ENCODE measurements at places on chromosomes 12 and 14.
A peak's percentile ranks its signal among the peaks of the same experiment; 100 is the strongest.

DNA sequence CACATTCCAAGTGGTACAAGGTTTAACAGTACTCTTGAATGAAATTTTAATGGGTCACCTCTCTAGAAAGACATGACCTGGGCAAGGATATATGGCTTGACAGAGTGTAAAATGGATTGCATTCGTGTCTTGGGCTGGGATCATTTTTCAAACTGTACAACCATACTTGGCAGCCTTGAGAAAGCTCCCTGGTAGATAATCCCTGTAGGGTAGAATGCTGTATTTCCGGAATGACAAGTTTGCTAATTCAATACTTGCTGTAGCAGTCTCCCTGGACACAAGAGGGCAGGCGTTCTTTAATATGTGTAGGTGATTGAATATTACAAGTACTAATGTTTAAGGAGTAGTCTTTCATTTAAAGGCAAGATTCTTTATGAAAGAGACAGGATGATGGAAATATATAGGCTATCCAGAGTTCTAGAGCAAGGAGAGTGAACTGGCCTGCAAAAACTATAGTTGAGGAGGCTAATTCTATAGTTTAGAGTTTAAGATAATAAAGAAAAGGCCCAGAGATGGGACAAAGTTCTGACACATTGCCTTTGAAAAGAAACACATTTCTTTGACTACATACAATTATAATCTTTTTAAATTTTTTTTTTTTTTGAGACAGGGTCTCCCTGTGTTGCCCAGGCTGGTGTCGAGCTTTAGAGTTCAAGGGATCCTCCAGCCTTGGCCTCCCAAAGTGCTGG is 53.4 kb downstream of the PLBD1 start:
- DNase-seq: peak; percentile 32

DNA sequence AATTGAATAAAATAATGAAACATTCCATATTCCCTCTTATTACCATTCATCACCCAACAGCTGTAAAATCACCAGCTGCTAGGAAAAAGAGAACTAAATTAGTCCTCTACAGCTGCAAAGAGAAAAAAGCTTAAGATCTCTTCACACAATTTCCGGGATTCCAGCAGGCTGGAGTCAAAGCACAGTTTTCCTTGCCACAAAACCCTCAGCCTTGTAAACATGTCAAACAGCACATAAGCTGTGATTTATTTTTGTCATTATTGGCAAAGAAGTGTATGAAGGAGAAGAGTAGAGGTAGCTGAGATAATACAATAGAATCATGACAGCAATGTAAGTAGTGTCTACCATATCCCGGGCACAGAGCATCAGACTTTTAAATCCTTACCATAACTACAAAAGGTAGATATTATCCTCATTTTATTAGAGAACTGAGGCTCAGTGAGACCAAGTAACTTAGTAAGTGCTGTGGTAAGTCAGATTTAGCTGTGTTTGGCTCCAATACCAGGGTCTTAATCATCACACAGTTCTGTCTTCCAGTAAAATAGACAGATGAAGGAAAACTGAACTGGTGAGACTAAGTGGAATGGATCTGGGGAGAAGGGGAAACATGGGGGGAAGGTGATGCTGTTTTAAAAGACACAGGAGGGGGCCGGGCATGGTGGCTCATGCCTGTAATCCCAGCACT is 57.3 kb downstream of the NTN4 start:
- no peak for DNase-seq

DNA sequence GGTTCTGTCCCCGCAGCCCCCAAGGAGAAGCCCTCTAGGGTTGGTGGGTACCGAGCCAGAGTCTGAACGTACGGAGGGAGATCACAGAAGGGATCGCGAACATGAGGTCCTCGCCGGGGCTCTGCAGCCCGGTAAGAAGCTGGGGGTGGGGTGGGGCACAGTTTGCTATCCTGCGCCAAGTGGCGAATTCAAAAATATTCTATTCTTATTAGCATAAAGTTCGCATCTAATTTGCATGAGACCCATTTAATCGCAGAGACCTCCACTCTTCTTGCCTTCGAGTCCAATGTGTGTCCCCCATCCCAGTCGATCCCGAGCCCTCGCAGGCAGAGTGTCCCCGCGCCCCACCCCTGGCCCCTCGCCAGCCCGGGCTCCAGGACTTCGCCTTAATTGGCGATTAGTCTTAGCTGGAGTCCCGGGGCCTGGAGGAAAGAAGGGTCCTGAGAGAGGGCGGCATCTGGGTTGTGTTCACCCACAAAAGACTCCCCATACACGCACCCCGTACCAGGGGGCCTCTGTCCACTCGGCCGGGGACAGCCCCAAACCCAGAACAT is 604 bp upstream of the ARHGEF25 start:
- DNase-seq: no peak

GRCh38 chr14:77556946-77557345 is 58.3 kb upstream of the ISM2 start:
- DNase-seq: no peak

DNA sequence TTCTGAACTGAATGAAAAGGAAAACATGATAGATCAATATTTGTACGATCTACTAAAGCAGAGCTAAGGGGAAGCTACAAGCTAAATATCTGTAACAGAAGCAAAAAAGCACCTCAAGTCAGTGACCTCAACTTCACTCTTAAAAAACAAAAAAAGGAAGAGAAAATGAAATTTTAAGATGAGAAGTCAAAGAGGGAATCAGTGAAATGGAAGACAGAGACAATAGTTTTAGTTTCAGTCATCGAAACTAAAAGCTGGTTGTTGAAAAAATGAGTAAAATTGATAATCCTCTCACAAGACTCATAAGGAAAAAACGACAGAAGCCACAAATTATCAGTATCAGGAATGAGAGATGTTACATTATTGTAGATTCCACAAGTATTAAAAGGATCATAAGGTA is 11.9 kb upstream of the SLC2A13 start:
- DNase-seq: no peak

GRCh38 chr12:63966606-63966975 is 122.1 kb downstream of the SRGAP1 start:
- no peak for DNase-seq

- no peak for DNase-seq
Measured at GRCh38 chr12:53808023-53808705, 56.4 kb upstream of the CISTR start.

DNA sequence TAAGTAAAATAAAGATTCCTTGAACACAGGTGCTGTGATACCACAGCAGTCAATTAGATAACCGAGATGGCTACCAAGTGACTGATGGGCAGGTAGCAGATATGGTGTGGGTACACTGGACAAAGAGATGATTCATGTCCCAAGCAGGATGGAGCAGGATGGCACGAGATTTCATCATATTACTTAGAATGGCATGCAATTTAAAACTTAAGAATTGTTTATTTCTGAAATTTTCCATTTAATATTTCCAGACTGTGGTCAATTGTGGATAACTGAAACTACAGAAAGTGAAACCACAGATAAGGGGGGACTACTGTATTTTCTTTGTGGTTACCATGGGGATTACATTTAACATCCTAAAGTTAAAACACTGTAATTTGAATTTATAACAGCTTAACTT is 7.5 kb upstream of the ZFP36L1 start:
- DNase-seq: no peak

DNA sequence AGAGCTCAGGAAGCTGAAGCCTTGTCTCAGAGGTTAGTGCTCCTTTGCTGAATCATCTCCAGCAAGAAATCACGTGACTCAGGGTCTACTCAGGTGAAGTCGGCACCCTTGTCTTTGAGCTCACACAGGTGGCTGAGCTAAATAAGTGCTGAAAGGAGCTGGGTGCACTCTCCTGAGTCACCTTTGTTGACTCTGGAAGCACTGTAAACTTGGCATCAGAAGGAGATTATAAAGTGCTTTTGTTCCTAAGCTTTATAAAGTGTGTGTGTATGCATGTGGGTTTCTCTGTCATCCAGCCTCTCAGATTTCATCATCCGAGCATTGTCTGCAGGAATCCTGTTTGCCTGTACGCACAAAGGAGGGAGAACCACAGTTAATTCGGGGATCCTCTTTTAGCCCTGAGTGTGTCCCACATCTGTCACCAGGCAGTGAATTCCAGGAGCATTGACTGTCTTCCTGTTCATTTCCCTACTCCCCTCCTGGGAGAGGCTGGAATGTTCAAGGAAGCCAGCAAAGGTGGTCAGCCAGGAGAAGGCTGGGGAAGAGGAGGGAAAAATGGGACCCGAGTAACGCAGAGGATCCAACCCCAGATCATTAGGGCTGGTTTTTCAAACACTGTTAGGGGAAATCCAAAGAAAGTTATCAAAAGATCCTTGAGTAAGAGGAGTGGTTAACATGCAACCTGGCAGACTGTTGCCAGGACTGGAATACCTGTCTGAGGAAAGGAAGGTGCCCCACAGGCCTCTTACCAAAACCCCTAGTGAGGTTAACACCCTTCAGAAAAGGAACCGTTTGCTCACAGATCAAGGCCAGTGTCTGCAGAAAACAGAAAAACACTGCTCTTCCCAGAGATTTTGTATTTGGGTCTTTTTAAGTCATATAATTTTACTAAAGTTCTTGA is 157.5 kb upstream of the HIF1A start:
- DNase-seq: no peak

GRCh38 chr14:71187633-71188356 is 280.5 kb downstream of the PCNX1 start:
- no peak for DNase-seq

- DNase-seq: no peak
Measured at GRCh38 chr12:105099356-105099755, 8.2 kb upstream of the WASHC4 start.

GRCh38 chr12:10395390-10395998 is 5.7 kb upstream of the KLRK1 start:
- no peak for DNase-seq

DNA sequence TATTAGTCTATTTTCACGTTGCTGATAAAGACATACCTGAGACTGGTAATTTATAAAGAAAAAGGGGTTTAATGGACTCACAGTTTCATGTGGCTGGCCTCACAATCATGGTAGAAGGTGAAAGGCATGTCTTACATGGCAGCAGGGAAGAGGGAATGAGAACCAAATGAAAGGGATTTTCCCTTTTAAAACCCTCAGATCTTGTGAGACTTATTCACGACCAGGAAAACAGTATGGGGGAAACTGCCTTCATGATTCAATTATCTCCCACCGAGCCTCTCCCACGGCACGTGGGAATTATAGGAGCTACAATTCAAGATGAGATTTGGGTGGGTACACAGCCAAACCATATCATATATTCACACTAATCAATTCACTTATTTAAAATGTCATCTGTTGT is 41.4 kb downstream of the KTN1 start:
- DNase-seq: no peak

DNA sequence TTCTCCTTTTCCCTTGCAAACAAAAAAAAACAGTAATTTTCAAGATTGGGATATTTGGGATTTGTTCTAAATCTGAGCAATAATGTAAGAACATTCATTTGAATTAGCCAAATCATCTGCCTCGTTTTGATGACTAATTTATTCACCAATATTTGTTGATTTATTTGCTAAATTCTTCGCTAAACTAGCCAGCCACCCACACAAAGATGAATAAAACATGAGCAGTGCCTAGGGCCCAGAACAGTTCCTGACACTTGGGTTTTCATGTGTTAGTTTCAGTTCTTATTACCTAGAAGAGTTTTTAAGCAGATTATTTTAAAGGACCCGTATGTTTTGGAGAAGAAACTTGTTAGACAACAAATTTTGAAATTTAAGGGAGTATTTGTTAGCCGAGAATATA is 1.4 kb downstream of the ETNK1 start:
- DNase-seq: no peak

- DNase-seq: no peak
Measured at GRCh38 chr14:100443603-100444002, 120.5 kb downstream of the SLC25A47 start.

GRCh38 chr14:100221533-100222223 is 17.3 kb upstream of the YY1 start:
- no peak for DNase-seq

DNA sequence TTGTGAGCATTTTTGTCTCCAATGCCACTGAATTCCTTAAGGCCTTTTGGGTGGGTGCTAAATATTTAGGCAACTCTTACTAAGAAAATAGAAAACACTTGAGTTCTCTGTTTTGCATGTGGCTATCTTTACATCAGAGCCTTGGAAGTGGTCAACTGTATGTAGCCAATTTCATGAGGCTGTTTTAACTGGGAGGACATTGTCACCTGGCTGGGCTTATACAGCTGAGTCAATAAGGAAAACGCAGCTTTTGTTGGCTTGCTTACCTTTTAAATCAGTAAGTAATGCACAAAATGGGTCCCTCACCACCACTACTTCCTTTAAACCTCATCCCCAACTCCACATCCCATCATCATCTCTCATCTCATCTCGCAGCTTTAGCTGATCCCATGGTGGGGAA is 194.3 kb downstream of the RGS6 start:
- DNase-seq: no peak

- no peak for DNase-seq
Measured at GRCh38 chr14:73027546-73027945, 640 bp upstream of the ZFYVE1 start.

- no peak for DNase-seq
Measured at GRCh38 chr14:79299162-79299561, 912.1 kb downstream of the DIO2 start.

DNA sequence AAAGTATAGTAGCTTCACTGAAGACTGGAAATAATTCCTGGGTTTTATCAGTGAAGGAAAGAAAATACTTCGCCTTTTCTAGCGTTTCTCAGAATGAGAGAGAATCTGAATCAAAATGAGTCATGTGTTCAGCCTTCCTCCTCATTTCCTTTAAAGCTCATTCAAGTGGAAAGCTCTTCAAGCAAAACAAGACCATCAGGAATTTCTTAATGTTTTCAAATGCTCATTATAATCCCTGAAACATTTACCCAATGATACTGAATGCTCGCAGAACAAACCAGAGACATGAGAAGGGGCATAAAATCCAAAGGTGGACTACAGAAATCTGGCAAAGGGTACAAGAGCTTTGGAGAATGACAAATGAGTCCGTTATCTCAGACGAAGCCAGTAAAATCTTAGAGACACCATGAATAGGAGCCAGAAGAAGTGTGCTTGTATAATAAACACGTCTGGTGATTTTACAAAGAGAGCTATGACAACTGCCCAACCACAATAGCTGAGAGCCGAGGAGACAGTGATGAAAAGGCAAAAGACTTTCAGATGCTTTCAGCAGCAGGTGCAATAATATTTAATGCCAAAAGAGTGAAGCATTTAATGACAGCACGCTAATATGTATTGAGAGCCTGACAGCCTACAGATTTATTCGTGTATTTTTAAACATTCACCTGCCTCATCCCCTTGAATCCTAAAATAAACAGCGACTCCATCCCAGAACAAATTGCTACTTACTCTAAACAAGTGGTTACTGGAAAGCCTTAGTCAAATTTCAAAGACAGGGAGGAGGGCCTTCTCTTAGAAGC is 19.0 kb downstream of the SPRING1 start:
- DNase-seq: no peak

DNA sequence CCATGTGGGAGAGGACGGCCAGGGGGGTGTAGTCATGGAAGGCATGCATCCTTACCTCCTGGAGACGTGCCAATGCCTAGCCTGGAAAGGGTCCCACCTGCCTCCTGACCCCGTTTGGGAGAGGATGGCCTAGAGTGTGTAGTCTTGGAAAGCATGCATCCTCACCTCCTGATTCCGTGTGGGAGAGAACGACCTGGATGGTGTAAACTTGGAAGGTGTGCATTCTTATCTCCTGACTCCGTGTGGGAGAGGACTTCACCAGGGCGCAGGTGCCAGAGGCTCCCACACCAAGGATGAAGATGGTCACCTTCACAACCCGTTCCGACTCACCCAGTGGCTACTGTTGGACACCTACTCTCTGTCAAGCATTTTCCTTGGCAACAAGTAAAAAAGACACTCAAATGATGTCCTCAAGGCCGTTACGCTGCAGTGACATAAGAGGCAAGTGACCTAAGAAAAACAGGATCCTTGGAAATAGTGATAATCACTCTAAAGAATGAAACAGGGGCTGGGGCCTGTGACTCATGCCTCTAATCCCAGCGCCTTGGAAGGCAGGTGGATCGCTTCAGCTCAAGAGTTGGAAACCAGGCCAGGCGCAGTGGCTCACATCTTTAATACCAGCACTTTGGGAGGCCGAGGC is 37.5 kb upstream of the FZD10 start:
- no peak for DNase-seq
